ENCODE measurements at places on chromosomes 3 and 15.

DNA sequence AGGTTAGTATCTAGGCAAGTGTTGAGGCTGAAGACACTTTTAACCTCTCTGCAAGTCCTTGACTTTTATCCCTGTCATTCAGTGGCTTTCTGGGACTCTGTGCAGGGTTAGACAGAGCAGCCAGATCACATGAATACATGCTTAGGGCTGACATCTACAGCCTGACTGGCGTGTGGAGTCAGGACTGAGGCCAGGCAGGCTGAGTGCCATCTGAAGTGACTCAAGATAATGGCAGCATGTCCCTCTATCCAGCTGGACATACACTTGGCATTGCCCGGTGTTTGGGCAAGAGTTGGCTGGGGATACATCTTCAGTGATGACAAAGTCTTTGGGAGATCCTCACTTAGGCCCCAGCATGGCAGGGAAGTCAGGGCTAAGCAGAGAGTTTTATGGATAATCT, 22.4 kb downstream of the DUOX2 start:
- no peak for DNase-seq

GRCh38 chr15:56146756-56147155, 96.9 kb downstream of the RFX7 start:
- DNase-seq, result no peak

GRCh38 chr15:32852771-32853170, 135.0 kb downstream of the GREM1 start:
- no peak for DNase-seq

- no peak for DNase-seq
Observed at GRCh38 chr3:122917412-122917811, 110.2 kb downstream of the SEMA5B start.

- DNase-seq, result no peak
Observed at GRCh38 chr3:118167571-118167970, 867.1 kb downstream of the IGSF11 start.

DNA sequence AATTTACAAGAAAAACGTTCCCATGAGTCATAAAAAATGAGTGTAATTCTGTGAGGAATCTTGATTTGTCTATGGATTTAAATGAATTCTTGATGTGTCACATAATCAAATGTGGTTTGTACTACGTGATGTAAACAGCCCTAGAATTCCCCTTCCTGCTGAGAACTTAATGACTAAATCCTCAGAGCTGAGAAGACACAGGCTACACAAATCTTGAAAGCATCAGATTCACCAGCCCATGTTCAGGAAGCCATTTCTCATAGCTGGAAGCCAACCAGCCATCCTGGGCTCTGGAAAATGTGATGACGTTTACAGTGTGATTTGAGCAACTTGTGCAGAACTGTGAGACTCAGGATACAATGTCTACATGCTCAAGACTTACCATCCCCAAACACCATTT, 193.7 kb upstream of the MME start:
- DNase-seq, result no peak

GRCh38 chr15:34665498-34666116, 82.2 kb upstream of the GOLGA8B start:
- DNase-seq, result no peak

GRCh38 chr3:13541691-13542090, 7.2 kb upstream of the FBLN2 start:
- no peak for DNase-seq

- DNase-seq, result no peak
Observed at GRCh38 chr3:132228923-132229322, 88.3 kb upstream of the ACP3 start.

- DNase-seq, result no peak
Observed at GRCh38 chr3:58215317-58216025, 4.7 kb upstream of the DNASE1L3 start.

DNA sequence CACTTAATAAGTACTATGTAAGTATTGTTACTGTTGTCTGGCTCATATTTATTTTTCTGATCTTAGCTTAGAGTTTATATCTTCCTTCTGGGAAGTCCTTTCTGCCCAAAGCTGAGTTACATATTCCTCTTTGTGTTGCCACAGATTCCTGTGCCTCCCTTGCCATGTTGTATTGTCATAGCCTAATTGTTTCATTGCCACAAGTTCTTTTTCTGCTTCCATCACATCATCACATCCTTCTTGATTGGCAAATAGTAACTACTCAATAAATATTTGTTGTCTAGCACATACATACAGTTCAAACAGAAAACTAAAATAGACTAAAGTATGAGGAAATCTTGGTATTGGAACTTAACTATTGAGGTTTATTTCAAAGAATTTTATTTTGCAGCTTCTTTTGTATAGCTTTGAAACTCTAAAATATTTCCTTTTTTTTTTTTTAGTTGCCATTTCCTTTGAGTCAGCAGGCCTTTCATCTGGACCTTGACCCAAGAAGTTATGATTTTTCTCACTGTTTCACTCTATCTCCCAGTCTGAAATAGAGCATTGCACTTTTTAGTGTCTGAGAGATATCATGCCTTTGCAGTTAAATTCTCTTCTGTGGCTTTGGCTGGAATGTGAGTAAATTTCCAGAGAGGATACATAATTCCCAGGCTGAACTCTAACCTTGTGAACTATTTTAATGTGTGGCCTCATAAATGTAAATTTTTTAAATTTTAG, 98.2 kb downstream of the ZNF609 start:
- no peak for DNase-seq

- DNase-seq, result no peak
Observed at GRCh38 chr3:53721187-53722119, 124.8 kb downstream of the CHDH start.

DNA sequence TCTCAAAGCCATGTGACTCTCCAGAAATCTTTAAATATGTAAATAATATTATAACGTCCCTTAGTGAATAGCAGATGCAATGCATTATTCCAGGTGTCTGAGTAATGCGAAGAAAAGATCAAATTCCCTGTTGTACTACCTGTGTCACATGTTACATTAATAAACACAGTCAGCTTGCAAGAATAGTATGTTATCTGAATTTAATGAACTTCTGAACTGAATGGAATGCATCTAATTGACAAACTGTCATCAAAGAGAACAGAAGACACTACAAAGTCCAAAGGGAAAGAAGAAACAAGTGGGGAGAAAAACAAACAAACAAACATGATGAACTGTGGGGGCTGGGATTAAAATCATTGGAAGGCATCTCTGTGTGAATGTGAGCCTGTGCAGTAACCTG, 508.8 kb downstream of the LPP start:
- DNase-seq, result no peak

- DNase-seq, result no peak
Observed at GRCh38 chr3:158330870-158331269, 221.0 kb downstream of the RSRC1 start.

DNA sequence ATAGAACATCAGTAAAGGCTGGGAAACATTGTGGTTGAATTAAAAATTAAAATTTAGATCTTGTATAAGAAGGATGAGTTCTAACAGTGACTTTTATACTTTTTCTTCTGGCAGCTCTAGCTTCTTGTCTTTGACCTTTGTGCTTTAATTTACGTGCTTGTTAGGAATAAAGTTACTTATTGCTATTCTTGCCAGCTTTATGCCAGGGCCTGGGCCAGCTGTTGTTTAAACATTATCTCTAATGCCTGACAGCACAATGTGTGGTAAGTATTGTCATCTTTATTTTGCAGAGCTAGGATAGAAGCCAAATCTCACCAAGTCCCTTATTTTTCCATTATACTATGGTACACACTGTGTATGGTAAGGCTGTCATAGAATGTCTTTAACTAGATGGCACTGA, 766.7 kb upstream of the GOLIM4 start:
- DNase-seq, result no peak

- DNase-seq, result no peak
Observed at GRCh38 chr15:93830221-93831080, 400.9 kb upstream of the MCTP2 start.

- no peak for DNase-seq
Observed at GRCh38 chr3:14831916-14832450, 13.2 kb downstream of the FGD5 start.

GRCh38 chr3:135017003-135017893, 222.2 kb downstream of the EPHB1 start:
- DNase-seq, result no peak

DNA sequence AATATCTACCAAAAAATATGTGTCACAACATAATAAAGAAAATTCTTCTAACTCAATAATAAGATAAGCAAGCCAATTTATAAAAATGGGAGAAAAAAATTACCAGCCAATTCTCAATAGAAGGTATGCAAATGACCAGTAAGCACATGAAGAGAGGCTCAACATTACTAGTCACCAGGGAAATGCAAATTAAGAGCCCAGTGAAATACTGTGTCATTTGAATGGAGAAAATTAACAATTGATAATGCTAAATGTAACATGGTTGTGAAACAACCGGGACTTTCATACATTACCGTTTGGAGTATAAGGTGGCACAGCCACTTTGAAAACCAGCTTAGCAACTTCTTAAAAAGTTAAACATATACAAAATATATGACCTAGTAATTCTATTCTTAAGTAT, 460.7 kb downstream of the IGSF11 start:
- DNase-seq, result no peak

DNA sequence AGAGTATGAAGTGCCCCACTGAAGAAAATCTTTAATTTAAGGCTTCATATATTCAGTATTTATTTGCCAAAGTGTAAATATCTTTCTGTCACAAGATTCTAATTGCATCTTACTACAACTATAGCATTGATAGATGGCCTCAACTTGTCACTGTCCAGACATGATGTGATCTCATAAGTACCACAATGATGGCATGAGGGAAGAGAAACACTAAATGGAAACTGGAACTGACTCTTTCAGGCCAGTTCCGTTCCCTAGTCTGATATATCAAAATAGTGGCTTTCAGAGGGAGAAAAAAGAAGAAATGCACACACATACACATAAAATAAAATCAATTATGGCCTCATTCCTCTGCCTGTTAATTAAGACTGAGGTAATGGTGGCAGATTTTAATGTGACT, 615.7 kb downstream of the TBL1XR1 start:
- DNase-seq, result no peak

DNA sequence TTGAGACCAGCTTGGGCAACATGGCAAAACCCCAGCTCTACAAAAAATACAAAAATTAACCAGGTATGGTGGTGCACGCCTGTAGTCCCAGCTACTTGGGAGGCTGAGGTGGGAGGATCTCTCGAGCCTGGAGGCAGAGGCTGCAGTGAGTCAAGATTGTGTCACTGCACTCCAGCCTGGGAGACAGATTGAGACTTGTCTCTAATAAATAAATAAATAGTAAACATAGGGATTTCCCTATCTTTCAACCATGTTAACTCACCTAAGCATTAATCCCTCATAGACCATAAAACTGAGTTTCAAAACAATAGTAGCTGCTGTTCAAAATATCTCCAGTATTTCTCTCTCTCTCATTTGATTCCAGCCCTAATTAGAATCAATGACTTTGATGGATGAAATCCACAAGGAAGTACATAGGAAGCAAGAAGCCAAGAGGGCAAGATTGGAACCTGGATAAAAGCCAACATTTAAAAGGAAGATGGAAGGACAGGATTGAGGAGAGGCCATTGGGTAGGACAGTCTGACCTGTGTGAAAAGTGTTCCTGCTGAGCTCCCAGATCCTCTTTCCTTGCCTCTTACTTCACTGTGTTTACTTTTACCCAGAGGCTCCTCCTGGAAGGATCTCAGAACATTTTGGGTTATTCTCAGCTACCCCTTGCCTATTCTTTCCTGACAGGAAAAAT, 12.4 kb upstream of the TTBK2 start:
- no peak for DNase-seq

DNA sequence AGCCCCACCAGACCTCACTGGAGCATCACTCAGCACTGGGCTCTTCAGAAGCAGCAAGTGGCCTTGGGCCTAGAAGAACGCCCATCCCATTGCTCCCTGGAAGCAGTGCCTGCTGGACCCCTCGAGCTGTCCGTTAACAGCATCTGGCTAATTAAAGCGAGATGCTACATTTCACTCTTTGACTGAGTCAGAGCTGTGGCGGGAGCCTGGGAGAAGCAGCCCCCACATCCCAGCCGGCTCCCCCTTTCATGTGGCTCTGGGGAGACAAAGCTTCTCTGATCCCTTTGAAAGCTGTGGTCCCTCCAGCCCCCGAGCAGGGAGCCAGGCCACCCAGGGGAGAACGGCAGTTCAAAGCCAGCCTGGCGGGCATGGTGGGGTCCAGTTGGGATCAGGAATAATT, 103.7 kb downstream of the MEGF11 start:
- no peak for DNase-seq

DNA sequence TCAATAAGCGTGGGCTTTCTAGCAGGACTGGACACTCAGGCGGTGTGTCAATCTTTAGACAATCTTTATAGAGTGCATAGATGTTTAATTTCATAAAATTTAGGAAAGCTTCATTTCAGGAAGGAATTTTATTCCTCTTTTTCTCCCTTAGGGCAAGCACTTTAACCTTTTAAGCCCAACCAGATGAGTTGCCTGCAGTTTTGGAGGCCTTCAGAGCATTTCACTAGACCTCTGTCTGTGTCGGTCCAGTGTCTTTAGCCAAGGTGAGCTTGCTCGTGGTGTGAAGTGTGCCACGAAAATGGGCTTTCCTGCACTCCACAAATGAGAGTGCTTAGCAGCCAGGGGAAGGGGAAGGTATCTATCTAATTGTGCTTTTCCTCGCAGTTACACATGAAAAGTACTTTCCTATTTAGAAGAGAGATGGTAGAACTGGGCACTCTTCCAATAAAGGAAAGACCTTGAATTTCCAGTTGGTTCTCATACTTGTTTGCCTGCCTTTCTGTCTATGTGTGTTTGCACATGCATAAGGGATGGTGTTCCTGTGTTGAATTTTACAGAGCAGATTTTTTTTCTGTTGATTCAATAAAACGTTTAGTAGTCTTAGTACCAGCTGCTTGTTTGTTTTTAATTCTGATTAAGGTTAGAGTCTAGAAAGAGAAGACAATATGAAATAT, 53.6 kb downstream of the FEZF2 start:
- DNase-seq, result no peak

DNA sequence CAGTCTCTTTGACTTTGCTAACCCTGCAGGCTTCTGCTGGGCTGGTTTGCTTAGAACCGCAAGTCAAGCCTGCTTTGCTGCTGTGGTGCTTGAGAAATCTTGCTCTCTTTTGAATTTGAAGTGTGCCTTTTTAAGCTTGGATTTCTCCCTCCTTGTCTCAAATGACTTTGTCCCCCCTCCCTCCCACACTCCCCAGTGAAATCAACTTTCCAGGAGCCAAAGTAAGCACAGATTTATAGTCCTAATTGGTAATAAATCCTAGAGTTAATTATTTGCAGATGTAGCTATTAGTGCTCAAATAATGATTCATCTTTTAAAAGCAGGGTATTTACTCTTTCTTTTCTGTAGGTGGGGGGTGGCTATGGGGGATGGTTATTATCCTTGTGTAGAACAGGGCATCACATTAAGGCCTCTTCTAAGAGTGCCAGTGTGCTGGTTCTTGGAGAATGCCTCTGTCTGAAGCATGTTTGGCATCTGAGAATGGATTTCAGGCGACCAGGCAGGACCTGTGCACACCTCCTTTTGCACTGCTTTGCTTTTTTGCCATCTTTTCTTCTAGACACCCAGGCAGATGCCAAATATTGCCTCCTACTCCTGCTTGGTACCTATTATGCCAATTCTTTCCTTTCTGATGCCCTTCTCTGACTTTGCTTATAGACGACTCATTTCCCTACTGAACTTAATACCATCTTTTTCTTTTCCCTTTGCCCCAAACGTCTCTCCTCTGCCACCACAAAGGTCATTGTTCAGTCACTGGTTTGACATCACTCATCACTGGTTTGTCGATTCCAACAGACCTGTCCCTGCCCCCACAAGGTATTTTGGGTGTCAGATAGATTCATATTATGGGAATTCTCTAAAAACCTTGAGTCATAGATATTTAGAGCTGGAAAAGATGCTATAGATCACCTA, 50.7 kb downstream of the CLDN11 start:
- DNase-seq, result no peak
